Fibroblast of pulmonary artery (primary cell): ENCODE measurements at places on chromosomes 2 and 18.

GRCh38 chr2:2260696-2261268 lies 70.3 kb downstream of the MYT1L start:
- no peak for DNase-seq

DNA sequence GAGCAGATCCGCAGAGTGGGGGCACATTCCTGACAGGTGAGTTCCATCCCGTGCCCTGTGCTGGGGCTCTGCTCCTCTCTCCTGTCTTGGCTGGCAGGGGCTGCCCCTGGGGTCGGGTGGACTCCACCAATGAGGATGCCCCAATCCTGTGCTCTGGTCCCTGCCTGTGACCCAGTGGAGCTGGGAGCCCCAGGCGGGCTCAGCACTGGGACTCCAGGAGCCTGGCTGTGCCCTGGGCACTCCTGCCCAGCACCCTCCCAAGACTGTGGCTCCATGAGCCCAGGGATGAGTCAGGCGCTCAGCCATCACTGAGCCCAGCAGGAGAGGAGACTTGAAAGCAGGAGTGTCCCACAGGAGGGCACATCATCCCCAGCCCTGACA lies 53.9 kb downstream of the MBP start:
- no peak for DNase-seq

- no peak for DNase-seq
These were observed 405 bp downstream of the PPP3R1 start for GRCh38 chr2:68251855-68252399.

- no peak for DNase-seq
These were observed 157.2 kb downstream of the NCKAP5 start for GRCh38 chr2:133411101-133411500.

- DNase-seq, result no peak
These were observed 79.5 kb upstream of the KLF7 start for GRCh38 chr2:207244971-207245925.

DNA sequence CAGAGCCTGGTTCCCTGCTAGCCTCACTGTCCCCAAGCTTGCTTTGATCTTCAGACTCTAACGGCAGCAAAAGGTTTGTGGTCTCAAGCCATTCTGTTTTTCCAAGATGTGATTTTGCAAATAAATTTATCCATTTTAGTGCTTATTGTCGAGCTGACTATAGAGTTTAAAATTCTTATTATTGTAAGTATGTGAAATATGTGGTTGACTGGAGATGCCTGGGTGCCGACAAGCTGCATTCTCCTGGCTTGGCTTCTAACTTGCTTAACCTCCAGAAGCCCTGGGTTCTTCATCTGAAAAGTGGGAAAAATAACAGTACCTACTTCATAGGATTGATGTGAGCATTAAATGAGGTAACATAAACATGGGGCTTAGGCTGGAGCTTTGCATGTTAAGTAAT lies 9.9 kb upstream of the EDAR start:
- DNase-seq, result no peak

DNA sequence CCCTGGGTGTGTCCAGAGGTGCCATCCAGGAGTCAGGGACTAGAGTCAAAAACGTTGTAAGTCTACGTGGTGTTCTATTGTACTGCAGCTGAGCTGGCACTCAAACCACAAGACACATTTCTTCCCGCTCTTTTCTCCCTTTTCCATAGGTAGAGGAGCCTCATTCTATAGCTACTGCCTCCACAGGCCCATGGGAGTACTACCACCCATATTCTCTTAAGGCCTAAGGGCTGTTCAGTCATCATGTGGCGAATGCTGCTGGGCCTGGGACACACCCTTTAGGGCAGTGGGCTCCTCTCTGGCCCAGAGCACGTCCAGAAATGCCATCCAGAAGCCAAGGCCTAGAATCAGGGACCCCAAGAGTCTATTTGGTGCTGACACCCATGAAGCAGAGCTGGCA lies 1271.7 kb downstream of the CNTNAP5 start:
- no peak for DNase-seq

GRCh38 chr2:138087751-138088593 lies 123.7 kb downstream of the HNMT start:
- no peak for DNase-seq

DNA sequence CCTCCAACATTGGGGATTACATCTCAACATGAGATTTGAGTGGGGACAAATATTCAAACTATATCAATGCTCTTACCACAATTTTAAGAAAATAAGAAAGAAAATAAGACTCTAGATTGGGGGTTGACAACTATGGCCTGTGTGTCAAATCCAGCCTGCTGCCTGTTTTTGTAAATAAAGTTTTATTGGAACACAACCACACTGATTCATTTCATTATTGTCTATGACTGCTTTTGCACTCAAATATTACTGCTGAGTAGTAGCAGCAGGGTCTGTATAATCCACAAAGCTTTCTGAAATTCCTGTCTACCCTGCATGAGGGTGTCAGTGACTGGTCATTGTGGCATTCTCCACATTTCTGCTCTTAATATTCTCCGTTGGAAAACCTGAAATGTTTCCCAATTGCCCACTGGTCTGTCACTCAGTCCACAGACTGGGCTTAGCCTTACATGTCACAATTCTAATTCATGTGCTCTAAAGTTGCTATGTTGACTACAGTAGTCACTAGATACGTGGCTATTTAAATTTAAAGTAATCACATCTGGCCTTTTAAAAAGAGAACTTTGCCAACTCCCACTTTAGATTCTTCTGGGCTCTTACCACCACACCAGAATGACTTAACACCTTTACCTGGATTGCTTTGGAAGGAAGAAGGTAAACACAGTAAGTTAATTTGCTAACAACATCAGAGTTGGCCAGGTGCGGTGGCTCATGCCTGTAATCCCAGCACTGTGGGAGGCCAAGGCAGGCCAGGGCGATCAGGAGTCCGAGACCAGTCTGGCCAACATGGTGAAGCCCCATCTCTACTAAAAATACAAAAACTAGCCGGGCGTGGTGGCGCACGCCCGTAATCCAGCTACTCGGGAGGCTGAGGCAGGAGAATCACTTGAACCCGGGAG lies 86.9 kb downstream of the CLHC1 start:
- no peak for DNase-seq

DNA sequence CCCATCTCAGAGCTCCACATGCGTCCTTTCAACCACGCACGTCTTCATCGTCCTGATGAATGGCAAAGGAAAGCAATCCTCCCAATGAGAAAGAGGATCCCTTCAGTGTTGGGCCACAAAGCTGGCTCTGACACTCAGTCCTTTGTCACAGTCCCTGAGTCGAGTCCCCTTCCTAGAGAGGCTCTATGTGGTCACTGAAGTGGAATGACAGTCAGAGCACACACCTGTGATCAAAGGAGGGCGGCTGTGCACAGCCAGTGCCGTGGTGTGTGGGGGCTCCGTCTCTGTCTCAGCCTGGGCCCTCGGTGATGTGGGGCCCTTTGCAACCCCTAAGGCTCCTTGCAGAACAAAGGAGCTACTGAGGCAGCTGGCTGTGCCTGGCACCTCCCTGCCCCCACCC lies 157.3 kb upstream of the APCDD1 start:
- DNase-seq, result no peak

- no peak for DNase-seq
These were observed 24.5 kb downstream of the MAPRE3 start for GRCh38 chr2:26994983-26995382.

DNA sequence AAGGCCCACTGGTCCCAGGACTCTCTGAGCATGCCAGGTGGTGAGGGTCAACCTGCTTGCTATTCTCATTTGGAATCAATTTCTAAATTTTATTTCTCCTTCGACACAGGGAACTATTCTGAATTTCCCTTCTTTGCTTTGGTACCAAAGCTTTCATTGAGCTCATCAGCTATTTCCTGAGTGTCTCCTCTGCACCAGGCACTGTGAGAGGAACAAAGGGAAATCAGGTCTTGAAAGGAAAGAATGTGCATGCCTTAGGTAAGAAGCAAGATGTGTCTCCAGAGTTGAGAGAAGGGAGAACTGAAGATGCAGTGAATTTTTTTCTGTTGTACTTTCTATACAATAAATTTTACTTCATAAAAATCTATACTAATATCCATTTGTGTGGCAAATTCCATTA lies 17.9 kb downstream of the SPATS2L start:
- no peak for DNase-seq

GRCh38 chr2:239609162-239609561 lies 208.3 kb upstream of the HDAC4 start:
- no peak for DNase-seq

DNA sequence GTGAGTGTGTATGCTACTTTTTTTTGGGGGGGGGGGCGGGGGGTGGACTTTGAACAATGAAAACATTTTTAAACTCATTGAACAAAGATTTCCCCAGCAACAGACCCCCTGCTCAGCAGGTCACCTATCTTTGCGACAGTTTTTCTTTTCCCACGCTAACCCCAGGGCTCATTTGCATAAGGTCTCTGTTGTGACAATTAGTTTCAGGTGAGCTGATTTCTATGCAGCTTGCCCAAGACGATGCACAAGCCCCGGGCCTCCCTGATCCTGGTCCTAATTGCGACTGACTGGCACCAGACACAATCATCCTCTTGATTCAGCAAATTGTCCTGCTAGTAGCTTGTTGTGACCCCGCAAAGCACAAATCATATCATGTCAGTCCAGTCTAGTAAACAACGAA lies 40.3 kb downstream of the ZEB2 start:
- DNase-seq, result no peak

DNA sequence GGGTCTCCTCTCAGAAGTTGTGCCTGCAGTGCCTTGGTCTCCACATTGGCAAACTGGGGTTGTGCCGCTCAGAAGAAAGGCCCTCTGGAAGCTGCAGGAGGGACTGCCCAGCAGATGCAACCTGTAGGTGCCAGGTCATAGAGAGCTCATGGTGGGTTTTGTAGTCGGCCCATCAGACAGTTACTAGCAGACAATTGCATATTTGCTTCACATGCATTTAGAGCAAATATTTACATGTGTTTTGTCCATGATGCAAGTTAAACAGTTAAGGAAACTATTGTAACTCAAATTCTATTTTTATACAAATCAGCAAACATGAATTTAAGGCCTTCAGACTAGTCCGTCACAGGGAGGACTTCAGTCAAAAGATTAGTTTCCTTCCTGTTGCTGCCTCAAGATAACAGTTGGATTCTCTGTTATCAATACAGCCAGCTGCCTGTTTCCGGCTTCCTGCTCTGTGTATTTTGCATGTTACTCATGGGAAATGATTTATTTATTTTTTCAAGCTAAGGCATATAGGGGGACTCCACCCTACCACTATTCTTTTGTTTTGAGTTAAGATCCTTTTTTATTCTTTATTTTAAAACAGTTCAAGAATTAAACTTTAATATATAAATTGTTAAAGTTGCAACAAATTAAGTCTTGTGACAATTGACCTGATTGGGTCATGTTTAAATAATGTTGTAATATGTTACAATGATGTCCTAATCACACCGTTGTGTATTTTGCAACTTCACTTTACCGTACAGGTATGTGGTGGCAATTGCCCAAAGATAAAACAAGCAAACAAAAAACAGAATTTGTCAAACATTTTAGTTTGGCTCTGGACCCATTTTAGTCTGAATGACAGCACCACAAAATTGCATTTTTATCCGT lies 133.5 kb downstream of the SPTBN1 start:
- DNase-seq, result peak; percentile 87

DNA sequence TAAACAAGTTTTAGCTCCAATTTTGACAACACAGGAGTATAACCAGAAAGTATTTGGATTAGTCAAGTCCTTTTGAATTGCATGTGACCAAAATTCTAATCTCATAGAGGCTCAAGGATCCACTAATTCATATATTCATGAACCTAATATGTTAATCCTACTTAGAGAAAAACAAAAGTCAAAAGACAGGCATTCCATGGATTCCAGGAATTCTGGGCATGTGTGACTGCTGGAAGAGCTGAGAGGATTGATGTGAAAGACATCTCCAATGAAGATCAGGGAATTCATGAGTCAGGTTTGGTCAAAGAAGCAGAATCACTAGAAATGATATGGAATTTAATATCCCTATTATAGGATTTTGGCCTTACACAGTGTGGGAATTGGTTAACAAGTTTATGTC lies 1494.6 kb upstream of the DDX18 start:
- DNase-seq, result no peak

- DNase-seq, result no peak
These were observed 351.4 kb upstream of the CDH20 start for GRCh38 chr18:60981682-60982328.

GRCh38 chr2:81901017-81901416 lies 1596.5 kb upstream of the LRRTM1 start:
- peak; percentile 10 for DNase-seq

DNA sequence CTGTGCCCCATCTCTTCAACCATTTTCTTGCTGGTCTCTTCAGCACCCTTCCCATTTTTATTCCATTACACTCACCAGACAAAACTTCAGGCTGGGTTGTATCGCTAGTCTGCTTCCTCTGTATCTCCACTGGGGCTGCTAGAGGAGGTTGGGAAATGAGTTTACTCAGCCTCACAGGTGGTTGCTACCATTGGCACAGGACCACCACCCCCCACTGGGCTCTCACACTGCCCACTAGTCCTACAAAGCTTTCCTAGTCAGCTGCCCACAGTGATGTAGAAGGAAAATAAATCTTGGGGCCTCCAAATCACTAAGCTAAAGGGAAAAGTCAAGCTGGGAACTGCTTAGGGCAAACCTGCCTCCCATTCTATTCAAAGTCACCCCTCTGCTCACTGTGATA lies 12.3 kb upstream of the IL1B start:
- no peak for DNase-seq

DNA sequence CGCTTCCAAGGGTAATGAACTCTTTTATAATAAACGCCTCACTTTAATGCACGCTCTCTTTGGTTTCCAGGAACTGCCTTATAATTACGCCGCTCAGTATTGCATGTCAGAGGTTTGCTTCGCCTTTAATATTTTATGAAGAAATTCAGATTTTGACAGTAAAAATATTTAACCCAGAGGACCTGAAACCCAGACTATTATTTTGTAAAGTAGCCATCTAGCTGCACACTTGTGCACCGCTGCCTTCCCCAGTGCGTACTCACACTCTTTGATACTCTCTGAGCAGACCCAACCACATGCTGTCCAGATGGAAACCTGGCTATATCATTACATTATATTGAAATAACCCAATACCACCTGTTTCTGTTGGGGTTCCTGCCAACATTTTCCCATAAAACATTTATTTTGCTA lies 270.1 kb downstream of the C1D start:
- no peak for DNase-seq

DNA sequence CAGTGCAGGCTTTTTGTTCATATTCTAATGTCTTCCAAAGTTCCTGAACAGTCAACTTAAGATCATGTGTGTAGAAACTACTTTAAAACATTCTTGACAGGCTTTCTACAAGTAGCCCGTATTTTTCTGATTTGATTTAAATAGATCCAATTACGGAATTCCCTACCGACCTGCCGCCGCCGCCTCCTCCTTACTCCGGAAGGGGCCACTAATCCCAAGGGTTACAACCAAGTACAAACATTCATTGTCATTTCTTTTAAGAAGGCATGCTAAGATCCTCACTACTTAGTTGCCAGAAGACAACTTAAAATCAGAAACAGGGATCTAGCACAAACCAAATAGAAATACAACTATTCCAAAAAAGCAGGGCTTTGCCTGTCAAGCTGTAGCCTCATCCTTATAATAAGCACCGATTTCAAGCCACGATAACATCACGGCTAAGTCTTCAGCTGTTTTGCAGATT lies 784 bp downstream of the WDR33 start:
- DNase-seq, result peak; percentile 8

GRCh38 chr2:163665817-163666216 lies 70.0 kb downstream of the FIGN start:
- DNase-seq, result no peak
